Activated T-cell treated with anti-CD3 and anti-CD28 coated beads, Interleukin-2, amount 50 U/mL, for 72 hours (primary cell): ENCODE measurements at places on chromosomes 4 and X.
A peak's percentile ranks its signal among the peaks of the same experiment; 100 is the strongest.

GRCh38 chrX:17595456-17596035 lies 141.7 kb upstream of the SCML1 start:
- no peak overlapping the region for H3K27ac ChIP-seq
- H3K4me3 ChIP-seq = no peak overlapping the region
- no peak for DNase-seq
- H3K27me3 ChIP-seq = peaks cover 22% of the 10 kb centered on the region

DNA sequence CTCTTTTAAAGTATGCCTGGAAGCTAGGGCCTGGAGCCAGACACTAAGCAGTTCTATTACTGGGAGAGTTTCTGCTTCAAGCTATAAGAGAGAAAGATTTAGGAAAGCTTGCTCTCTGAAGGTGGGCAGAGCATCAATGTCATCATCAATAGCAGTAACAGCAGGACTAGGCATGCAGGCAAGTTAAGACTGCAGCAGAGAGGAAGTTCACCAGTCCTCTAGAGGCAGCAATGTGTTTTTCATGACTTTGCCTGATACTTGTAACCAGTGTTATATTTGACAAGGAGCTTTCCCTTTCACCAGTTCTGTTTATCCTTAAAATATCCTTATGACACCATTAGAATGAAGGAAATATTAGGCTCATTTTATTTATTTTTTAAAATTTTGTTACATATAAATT lies 237.9 kb downstream of the KCTD8 start:
- no peaks in the 10 kb centered on the region for H3K4me1 ChIP-seq
- no peak overlapping the region for H3K4me3 ChIP-seq
- no peaks in the 10 kb centered on the region for H3K27me3 ChIP-seq
- no peak for DNase-seq
- H3K36me3 ChIP-seq = no peaks in the 10 kb centered on the region
- H3K27ac ChIP-seq = no peak overlapping the region

GRCh38 chr4:183335369-183335940 lies 13.2 kb upstream of the CLDN24 start:
- peaks cover 8% of the 10 kb centered on the region for H3K4me1 ChIP-seq
- H3K27ac ChIP-seq = no peak overlapping the region
- H3K4me3 ChIP-seq = no peak overlapping the region

- H3K27ac ChIP-seq = peak overlapping the region; percentile 69
- peaks cover 38% of the 10 kb centered on the region for H3K36me3 ChIP-seq
- DNase-seq = no peak
- H3K27me3 ChIP-seq = no peaks in the 10 kb centered on the region
- H3K4me1 ChIP-seq = peaks cover 53% of the 10 kb centered on the region
Observed at GRCh38 chrX:2614911-2615310, 76.2 kb upstream of the CD99 start.

DNA sequence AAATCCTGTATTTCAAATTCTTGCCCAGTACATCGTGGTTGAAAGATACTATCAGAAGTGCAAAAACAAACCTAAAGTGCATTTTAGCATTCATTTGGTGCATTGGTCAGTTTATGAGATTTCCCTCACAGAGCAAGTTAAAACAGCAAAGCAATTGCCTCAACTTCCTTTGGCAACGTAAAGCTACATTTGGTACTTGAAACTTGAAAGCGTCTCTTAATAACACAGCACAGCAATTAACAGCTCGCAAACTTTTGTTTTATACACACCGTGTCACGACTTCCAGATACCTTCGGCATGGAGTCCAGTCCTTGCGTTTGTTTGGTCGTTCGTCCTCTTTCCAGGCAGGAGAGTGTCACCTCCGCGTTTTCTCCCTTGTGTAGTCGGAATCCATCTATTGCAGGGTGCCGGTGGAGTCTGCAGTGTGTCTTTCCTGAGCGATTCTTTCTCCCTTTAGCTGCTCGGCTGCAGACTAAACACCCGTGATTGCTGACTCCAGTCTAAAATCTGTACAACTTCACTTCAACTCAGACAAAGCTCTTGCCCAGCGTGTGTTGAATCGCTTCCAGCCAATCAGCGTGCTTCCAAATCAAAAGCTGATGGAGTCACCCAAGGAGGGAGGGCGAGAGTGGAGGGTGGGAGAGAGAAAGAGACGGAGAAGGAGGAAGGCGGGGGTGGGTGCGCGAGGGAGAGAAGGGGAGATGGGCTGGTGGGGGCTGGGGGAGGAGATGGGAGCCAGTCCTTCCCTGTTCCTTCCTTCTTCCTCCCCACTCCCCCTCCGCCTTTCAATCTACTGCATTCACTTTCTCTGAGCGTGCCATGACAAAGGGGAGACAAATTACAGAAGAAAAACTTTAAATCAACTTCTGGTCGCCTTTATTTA lies at the start of gene PCDH18:
Gene PCDH18 (minus strand): TSS at position 509 of the 883 bp plus-strand sequence. CDS start 406 bp downstream, at position 103.
- peaks cover 7% of the 10 kb centered on the region for H3K4me1 ChIP-seq
- no peaks in the 10 kb centered on the region for H3K27me3 ChIP-seq
- peak; percentile 2 for DNase-seq

DNA sequence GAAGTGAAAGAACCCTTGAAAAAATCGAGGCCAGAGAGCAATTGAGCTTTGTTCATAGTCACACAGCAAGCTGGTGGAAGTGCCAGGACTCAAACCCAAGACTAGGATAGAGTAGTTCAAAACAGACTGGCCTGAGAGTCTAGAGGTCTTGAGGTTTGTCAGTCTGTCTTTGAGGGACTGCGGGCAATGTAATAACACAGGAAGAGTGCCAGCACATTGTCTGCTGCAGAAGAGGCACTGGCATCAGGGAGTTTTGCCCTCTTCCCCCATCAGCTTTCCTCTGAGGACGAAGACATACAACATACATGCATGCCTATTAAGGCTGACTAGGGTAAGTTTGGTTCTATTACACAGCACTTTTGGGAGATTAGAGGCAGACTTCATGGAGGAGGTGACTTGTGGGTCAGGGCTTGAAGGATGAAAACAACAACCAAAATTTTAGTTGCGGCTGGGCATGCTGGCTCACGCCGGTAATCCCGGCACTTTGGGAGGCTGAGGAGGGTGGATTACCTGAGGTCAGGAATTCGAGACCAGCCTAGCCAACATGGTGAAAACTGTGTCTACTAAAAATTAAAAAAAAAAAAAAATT lies 64.1 kb upstream of the LAS1L start:
- H3K36me3 ChIP-seq = no peaks in the 10 kb centered on the region
- H3K4me1 ChIP-seq = peaks cover 90% of the 10 kb centered on the region
- no peak for DNase-seq
- H3K4me3 ChIP-seq = peak overlapping the region; percentile 78
